ENCODE measurements at places on chromosomes 2 and 18.
A peak's percentile ranks its signal among the peaks of the same experiment; 100 is the strongest.

DNA sequence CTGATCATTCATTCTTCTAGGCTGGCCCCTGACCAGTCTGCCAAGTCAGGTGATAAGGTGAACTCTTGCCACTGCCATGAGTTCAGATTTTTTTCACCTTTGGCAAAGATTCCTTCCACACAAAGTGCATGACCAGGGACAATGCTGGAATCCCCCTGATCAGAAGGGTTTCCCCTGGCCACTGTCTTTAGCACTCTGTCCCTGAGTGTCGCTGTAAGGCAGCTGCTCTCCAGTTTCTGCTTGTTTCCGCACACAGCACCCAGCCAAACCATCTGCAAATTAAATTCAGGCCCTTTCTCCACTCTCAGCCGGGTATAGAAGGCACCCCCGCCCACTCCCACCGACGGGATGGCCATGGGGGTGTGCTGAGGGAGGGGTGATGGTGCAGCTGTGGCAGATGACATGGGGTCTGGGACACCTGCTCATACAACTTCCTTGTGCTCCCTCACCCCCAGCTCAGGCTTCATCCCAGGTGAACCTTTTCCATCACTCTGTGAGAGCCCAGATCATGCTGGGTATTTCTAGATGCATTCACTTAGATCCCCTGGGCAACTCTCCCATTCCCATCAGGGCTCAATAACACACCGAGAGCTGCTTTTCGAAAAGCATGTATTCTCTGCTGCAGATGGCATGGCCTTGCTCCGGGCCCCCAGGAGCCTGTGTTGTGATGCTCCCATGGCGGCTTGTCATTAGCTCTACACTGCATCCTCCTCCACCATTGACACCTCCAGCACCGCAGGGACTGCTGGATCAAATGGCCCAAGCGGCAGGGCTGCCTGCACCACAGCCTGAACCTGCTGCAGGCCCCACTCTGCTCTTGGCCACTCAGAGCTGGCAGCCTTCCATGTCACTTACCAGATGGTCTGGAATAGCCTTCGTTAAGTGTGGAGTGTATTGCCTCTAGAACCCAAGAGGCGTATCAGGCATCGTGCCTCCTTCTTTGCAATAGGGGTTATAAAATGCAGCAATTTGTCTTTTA is 52.3 kb upstream of the ROCK2 start:
- DNase-seq: no peak

GRCh38 chr2:162174746-162175145 is 22.7 kb upstream of the GCG start:
- DNase-seq: no peak

GRCh38 chr18:44325903-44326635 is 354.6 kb upstream of the SETBP1 start:
- no peak for DNase-seq

- DNase-seq: no peak
Measured at GRCh38 chr2:96927405-96928171, 57.7 kb upstream of the SEMA4C start.

DNA sequence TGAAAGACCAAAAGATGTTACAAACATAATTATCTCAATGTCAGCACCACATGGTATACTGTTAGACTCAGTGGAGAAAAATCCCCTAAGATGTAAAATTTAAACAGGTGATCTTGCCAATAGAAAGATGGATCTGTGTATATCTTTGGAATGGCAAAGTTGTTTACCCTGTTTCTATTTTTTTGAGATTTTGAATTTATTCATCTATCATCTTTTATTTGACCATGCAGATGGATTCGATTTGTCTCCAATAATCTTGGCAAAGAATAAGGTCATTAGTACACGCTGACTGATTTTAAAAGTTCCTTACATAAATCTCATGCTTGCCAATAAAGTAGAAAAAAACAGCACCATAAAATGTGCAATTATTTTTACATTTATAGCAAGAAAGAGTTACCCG is 459.3 kb downstream of the MBD2 start:
- DNase-seq: no peak

DNA sequence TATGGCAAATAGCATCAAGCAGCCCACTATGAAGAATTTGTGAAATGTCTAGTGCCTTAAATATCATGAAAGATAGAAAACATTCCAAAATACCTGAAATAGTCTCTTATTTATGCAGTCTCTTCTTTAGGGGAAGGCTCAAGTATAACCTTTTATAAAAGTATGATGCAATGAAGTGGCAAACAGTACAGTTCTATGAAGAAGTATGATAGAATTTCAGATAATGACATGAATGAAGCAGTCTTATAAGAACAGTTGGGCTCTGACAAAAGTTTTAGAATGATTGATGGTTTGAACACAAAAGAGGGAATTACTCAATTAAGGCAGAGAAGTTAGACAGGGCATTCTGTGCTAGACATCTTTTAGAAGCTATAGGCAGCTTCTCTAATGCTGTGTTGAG is 1791.8 kb upstream of the PIK3C3 start:
- no peak for DNase-seq

- DNase-seq: peak; percentile 10
Measured at GRCh38 chr18:31657823-31658669, 26.3 kb downstream of the B4GALT6 start.

- DNase-seq: no peak
Measured at GRCh38 chr2:53575721-53576124, 191.9 kb upstream of the CHAC2 start.

DNA sequence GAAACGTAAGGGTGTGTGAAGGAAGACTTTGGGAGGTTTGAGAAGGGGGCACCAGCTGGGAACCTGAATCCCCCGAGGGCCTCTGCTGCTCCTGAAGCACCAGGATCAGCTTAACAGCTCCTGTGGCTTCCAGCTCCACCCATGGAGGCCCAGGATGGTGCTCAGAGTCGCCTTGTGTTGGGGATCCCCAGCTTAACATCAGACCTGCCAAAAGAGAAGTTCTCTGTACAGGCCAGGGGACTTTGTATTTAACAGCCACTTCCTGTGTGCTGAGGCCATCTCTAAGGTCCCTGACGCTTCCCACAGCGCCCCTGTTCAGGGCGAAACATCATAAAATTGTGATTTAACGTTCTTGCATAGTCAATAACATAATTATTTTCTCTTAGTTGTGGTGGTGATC is 77.5 kb downstream of the NCK2 start:
- no peak for DNase-seq

- DNase-seq: no peak
Measured at GRCh38 chr2:12623051-12623450, 93.7 kb upstream of the TRIB2 start.

GRCh38 chr2:68948710-68949109 is 4.0 kb downstream of the GKN2 start:
- DNase-seq: no peak

DNA sequence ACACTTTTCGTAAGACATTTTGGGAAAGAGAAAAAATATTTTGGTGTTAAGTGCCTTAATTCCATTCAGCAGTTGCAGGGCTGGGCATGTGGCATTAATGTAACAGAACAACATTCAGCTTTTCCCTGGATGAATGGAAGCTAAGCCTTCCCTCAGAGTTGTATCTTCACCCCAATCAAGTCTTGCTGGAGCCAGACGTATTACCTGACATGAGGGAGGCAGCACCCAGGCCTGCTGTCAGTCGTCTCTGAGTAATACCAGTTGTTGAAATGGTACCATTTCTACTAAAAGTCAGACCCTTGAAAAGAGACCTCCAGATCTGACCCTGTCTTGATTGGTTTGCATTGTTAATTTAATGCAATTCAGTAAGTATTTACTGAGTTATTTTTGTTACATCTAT is 57.5 kb downstream of the MALT1 start:
- DNase-seq: no peak

GRCh38 chr2:230202430-230203109 is 17.2 kb downstream of the SP110 start:
- no peak for DNase-seq

GRCh38 chr2:26558271-26559043 is 80.5 kb upstream of the OTOF start:
- no peak for DNase-seq

GRCh38 chr2:189304360-189304759 is 124.8 kb upstream of the COL5A2 start:
- no peak for DNase-seq

DNA sequence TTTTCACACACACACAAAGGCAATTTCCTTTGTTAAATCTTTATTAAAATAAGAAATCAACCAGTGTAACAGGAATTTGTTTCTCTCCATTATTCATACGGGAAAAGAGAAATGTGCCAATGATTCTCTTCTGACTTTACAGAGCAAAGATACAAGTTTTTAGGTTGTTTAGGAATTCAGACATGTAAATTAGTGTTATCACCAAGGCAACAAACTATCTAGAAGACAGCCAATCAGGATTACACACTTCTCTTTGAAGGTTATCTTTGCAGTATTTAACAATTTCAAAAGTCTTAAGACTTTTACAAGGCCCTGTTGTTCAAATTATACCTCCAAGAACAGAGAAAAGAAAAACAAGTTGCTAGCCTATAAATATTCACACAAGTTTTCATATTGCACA is 14.5 kb downstream of the CD302 start:
- DNase-seq: no peak

DNA sequence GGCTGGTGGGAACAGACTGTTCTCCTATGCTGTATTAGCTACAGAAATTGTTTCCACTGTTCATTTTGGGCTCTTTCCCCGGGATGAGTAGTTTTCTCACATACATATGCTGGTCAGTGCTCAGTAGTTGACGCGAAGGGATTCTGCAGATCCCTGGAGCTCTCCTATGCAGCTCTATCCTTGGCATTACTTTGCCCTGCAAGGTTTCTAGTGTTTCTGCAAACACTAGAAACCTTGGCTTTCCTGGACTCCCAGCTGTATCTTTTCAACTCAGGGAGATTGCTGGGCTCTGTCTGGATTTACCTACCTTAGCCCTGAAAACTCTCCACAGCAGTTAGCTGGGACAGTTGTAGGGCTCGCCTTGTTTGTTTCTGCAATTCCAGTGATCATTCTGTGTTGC is 10.9 kb downstream of the KIAA1328 start:
- no peak for DNase-seq

DNA sequence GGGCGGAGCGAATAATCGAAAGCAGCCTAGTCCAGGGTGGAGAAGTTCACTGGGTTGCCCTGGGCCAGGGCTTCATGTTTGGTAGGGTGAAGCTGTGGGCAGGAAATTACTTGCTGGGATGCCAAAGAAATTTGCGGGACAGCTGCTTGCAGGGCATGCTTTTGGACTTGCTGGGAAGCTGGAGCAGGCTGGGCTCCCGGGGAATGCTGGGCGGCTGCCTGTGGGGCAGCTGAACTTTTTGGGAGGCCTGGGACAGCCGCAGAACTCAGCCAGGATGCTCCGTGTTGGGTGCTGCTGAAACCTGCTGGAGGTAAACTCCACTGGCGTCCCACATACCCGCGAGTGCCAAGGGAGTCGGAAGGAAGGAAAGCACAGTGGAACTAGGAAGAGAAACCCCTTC is 31.9 kb downstream of the ASB1 start:
- no peak for DNase-seq

GRCh38 chr2:241020629-241021190 is 22.3 kb downstream of the SNED1 start:
- no peak for DNase-seq

DNA sequence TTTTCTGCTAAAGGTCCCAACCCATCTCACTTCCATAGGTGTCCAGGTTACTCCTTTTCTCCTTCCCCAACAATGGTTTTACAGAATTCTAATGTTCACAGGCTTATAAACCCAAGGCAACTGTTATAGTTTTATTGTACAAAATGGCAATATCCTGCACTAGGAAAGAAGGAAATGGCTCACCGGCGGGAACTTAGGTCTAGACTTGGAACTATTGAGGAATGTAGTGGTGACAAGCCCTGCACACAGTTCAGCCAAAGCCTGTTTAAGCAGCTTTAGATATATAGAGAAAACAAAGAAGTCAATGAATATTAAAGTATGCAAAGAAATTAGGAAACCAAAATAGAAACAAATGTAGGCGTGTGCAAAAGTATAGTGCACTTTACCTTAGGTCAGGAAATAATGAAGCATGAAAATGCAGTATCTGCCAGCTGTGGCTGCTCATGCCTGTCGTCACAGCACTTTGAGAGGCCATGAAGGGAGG is 22.7 kb upstream of the KCNG3 start:
- no peak for DNase-seq

- DNase-seq: no peak
Measured at GRCh38 chr2:188659656-188660406, 314.3 kb upstream of the COL3A1 start.

DNA sequence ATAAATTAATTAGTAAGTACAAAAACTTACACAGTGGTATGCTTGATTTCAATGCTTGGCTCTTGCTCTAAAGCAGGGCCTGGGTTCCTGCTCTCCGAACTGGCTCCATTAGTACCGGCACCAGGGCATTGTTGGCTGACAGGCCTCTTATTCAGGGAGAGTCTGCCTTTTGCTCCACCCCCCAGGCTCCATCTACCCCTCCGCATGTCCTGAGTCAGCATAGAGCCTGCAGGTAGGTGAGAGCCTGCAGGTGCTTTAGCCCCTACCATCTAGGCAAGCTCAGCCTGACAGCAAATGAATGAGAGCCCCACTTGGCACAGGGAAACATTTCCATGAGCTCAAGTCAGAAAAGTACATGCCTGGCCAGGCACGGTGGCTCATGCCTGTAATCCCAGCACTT is 35.1 kb upstream of the EFHD1 start:
- DNase-seq: no peak

- no peak for DNase-seq
Measured at GRCh38 chr2:178359192-178359912, 91.6 kb downstream of the PRKRA start.

DNA sequence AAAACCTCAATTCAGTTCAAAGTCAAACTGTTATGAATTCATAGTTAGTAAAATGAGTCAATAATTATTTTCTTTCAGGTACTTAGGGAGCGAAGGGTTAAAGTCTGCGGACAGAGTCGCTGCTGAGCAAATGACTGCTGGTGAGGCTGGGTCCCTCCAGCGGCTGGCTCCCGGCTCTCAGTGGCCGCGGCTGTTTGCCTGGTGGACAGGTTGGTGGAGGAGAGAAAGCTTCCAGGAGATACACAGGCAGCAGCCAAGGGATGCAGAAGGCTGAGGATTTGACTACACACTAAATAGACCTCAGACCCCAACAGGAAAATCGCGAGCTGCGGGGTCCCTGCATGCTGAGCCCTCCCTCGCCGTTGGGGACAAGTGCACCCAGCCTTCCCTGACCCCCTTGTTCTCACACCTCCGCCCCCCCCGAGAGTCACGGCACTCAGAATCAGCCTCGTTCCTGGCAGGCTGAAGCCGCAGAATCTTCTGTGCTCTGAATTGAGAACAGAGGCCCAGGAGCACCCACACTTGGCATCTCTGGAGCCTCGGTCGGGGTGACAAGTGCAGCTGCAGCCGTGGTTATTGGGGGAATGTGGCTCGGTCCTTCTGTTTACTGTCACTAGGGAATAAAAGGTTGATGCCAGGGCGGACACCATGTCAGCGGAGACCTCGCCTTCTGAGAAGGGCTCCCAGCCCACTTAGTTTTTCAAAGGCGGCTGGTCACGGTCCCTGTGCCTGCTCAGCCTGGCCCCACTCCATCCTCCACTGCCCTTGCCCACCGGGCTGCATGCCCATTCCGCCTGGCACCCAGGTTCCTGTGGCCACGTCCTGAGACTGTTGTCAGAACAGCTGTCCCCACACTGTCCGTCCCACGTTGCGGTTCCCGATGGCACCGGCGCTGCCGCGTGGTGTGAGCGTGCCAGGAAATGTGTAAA is 74.0 kb downstream of the SLC66A2 start:
- no peak for DNase-seq

GRCh38 chr2:85016446-85016845 is 45.5 kb downstream of the KCMF1 start:
- DNase-seq: no peak

- no peak for DNase-seq
Measured at GRCh38 chr2:105570757-105571156, 171.9 kb upstream of the FHL2 start.

- no peak for DNase-seq
Measured at GRCh38 chr18:31244771-31245394, 73.1 kb upstream of the DSG1 start.

- no peak for DNase-seq
Measured at GRCh38 chr18:26931659-26932058, 66.2 kb upstream of the AQP4 start.
